ENCODE measurements at places on chromosomes 16 and 17.

GRCh38 chr17:21286066-21286770 lies 1.7 kb downstream of the MAP2K3 start:
- H3K4me3 ChIP-seq: peak overlapping the region; percentile 65
- peaks cover 2% of the 10 kb centered on the region for H3K36me3 ChIP-seq
- H3K27me3 ChIP-seq: no peaks in the 10 kb centered on the region
- DNase-seq: peak; percentile 50
- H3K27ac ChIP-seq: peak overlapping the region; percentile 90
- peaks cover 43% of the 10 kb centered on the region for H3K4me1 ChIP-seq

GRCh38 chr17:2926019-2926650 lies 129.9 kb downstream of the RAP1GAP2 start:
- no peaks in the 10 kb centered on the region for H3K36me3 ChIP-seq
- no peak overlapping the region for H3K27ac ChIP-seq
- no peak for DNase-seq
- H3K4me1 ChIP-seq: no peaks in the 10 kb centered on the region
- no peaks in the 10 kb centered on the region for H3K27me3 ChIP-seq
- no peak overlapping the region for H3K4me3 ChIP-seq

- H3K27me3 ChIP-seq: no peaks in the 10 kb centered on the region
- H3K27ac ChIP-seq: peak overlapping the region; percentile 13
- no peak for DNase-seq
- H3K4me1 ChIP-seq: peaks cover 26% of the 10 kb centered on the region
- no peaks in the 10 kb centered on the region for H3K36me3 ChIP-seq
Observed at GRCh38 chr16:14011001-14011400, 60.1 kb upstream of the MRTFB start.

DNA sequence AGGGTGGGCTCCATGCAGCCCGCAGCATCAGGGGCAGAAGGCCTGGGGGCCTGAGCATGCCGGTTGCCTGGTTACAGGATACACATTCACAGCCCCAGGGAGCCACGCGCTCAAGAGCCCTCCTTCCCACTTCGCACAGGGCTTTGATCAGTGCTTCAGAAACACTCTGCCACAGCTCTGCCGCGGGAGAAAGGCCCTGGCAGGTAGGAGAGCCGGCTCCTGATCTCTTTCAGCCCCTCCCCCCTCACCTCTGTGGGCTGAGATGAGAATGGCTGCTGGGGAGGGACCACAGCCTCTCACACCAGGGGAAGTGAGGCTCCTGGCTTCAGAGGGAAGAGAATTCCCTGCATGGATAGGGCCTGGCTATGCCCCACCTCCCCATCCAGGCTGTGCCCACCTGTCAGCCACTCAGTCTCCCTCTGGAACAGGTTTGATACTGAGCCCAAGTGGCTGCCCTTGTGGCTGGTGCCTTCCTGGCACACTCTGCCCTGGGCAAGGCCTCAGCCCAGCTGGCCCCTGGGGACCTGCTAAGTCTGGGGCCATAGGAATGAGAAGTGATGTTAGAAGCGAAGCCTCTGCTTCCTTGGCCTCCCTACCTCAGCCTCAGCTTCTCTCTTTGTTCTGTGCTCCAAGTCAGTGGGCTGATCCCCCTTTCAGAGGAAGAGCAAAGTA lies 8.6 kb downstream of the DOK4 start:
- H3K27me3 ChIP-seq: no peaks in the 10 kb centered on the region
- no peak overlapping the region for H3K27ac ChIP-seq

GRCh38 chr17:1908699-1909309 lies 79.0 kb downstream of the RPA1 start:
- H3K4me3 ChIP-seq: no peak overlapping the region
- no peak overlapping the region for H3K27ac ChIP-seq
- DNase-seq: peak; percentile 39

GRCh38 chr16:53945996-53946395 lies 242.0 kb downstream of the FTO start:
- H3K4me3 ChIP-seq: no peak overlapping the region
- H3K27me3 ChIP-seq: no peaks in the 10 kb centered on the region
- no peaks in the 10 kb centered on the region for H3K36me3 ChIP-seq
- DNase-seq: peak; percentile 5
- no peaks in the 10 kb centered on the region for H3K4me1 ChIP-seq
- H3K27ac ChIP-seq: no peak overlapping the region

DNA sequence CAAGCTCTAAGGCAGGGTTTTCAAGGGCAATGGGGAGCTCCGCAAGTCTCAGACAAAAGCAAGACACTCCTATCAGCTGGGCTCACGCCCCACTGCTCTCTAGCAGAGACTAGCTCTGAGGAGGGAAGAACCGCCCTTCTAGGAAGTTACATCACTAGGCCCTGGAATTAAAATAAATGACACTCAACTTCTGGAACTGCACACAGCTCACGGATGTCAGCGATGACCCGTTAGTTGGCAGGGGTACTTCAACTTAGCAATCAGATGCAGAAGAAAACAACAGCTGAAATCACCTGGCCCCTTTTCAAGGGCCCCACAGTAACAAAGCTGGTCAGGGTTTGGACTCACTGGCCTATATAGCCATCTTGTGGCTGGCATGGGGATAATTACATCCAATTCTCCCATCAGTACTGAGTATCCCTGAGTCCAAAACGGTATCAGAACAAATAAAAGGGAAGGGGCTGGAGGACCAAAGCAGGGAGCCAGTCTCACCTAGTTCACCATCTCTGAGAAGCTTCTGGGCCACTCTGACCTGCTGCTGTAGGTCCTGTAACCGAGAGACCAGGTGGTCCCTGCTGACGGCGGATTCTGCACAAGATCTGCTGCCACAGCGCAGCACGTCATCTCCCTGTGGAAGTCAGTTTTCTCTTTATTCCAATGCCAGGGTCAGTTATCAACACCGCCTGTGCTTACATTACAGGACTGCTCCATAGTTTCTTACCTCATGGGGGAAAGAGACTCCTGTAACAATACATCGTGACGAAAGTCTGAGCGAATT lies 22.2 kb downstream of the SERPINF1 start:
- DNase-seq: peak; percentile 8
- H3K4me3 ChIP-seq: no peak overlapping the region
- peaks cover 15% of the 10 kb centered on the region for H3K4me1 ChIP-seq
- H3K27me3 ChIP-seq: no peaks in the 10 kb centered on the region
- no peaks in the 10 kb centered on the region for H3K36me3 ChIP-seq
- no peak overlapping the region for H3K27ac ChIP-seq

DNA sequence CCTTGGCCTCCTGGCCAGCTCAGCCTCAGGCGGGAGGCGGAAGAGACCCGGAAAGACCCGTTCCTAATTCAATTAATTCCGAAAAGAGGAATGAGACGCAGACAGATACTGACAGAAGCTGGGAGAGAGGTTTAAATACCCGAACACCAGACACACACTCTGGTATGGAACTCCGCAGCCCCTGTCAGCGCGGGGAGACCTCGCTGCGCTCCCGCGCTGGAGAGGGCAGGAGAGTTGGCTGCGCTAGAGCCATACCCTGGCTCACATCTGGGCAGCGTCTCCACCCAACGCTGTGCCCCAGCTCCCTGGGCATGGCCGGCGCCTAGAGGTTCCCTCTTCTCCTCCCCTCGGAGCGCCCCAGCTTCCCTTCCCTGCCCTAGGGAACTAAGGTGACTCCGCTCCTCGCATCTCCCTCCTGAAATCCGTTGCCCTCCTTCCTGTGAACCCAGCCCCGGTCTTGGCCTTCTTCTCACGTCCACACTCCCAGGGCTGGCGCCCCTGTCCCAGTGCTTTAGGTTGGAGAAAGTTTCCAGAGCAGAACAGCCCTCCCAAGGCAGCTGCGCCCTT lies 8.0 kb downstream of the NEUROD2 start:
- H3K27me3 ChIP-seq: peaks cover 29% of the 10 kb centered on the region
- peaks cover 12% of the 10 kb centered on the region for H3K4me1 ChIP-seq
- no peak for DNase-seq
- no peak overlapping the region for H3K27ac ChIP-seq
- H3K4me3 ChIP-seq: no peak overlapping the region

GRCh38 chr17:66675273-66675990 lies 159.5 kb upstream of the CACNG5 start:
- H3K4me1 ChIP-seq: peaks cover 14% of the 10 kb centered on the region
- no peak overlapping the region for H3K4me3 ChIP-seq
- H3K27me3 ChIP-seq: no peaks in the 10 kb centered on the region
- H3K27ac ChIP-seq: 0 out of 2 replicates have a peak overlapping the region, but pooled peaks have one; percentile 61
- DNase-seq: no peak

GRCh38 chr17:66661411-66662256 lies 173.3 kb upstream of the CACNG5 start:
- DNase-seq: peak; percentile 69
- no peak overlapping the region for H3K27ac ChIP-seq
- H3K4me3 ChIP-seq: no peak overlapping the region

DNA sequence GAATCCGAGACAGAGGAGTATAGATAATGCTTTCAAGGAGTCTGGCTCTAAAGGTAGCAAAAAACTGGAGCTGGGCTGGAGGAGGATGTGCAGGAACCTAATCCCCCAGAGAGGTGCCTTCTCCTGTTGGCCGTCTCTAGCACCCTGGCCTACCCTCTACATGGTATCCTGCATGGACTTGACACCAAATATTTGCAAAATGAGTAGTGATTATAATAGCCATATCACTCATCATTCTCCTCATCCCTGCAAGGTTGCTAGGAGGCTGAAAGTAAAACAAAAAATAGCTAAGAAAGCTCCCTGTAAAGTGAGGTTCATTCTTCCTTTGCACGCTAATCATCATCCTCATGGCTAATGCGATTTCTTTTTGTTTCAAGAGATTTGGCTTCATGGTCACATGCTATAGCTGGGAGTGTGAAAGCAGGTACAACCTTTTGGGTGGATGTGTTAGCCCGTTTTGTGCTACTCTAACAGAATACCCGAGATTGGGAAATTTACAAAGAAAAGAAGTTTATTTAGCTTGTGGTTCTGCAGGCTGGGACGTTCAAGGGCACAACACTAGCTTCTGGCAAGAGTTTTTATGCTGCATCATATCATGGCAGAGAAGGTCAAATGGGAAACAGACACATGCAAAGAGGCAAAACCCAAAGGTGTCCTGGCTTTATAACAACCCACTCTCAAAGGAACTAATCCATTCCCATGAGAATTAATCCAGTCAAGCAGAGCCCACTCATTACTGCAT lies 27.1 kb upstream of the CIITA start:
- no peak overlapping the region for H3K4me3 ChIP-seq
- no peak overlapping the region for H3K27ac ChIP-seq
- H3K4me1 ChIP-seq: no peaks in the 10 kb centered on the region
- DNase-seq: no peak
- H3K27me3 ChIP-seq: peaks cover 10% of the 10 kb centered on the region

GRCh38 chr16:20611975-20612481 lies 35.9 kb upstream of the ACSM2B start:
- H3K27me3 ChIP-seq: peaks cover 20% of the 10 kb centered on the region
- no peaks in the 10 kb centered on the region for H3K36me3 ChIP-seq
- DNase-seq: no peak
- no peaks in the 10 kb centered on the region for H3K4me1 ChIP-seq
- H3K4me3 ChIP-seq: no peak overlapping the region

- no peaks in the 10 kb centered on the region for H3K27me3 ChIP-seq
- H3K4me3 ChIP-seq: no peak overlapping the region
- H3K36me3 ChIP-seq: no peaks in the 10 kb centered on the region
- H3K27ac ChIP-seq: no peak overlapping the region
- H3K4me1 ChIP-seq: no peaks in the 10 kb centered on the region
Observed at GRCh38 chr17:49747632-49748031, 16.3 kb downstream of the FAM117A start.

- no peak overlapping the region for H3K4me3 ChIP-seq
- no peak for DNase-seq
- H3K36me3 ChIP-seq: no peaks in the 10 kb centered on the region
- H3K4me1 ChIP-seq: no peaks in the 10 kb centered on the region
- H3K27me3 ChIP-seq: peaks cover 2% of the 10 kb centered on the region
Observed at GRCh38 chr16:74275031-74275636, 21.5 kb upstream of the PSMD7 start.

DNA sequence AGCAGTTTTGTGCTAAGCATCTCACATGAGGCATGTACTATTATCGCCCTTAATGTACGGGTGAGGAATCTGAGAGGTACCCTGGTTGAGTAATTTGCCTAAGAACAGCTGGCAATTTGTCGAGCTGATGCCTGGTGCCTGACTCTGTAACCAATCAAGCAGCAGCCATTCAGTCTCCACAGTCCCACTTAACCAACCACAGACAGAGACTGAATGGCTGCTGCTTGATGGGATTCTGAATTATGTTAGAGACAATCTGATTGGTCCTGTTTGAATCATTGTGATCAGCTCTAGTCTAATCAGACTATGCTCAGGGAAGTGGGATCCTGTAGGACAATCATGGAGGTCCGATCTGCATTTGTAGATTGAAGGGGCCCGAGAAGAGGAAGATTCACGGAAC lies 447.0 kb downstream of the SHISA9 start:
- no peaks in the 10 kb centered on the region for H3K4me1 ChIP-seq
- no peak for DNase-seq
- no peaks in the 10 kb centered on the region for H3K27me3 ChIP-seq
- no peaks in the 10 kb centered on the region for H3K36me3 ChIP-seq
- H3K27ac ChIP-seq: no peak overlapping the region

DNA sequence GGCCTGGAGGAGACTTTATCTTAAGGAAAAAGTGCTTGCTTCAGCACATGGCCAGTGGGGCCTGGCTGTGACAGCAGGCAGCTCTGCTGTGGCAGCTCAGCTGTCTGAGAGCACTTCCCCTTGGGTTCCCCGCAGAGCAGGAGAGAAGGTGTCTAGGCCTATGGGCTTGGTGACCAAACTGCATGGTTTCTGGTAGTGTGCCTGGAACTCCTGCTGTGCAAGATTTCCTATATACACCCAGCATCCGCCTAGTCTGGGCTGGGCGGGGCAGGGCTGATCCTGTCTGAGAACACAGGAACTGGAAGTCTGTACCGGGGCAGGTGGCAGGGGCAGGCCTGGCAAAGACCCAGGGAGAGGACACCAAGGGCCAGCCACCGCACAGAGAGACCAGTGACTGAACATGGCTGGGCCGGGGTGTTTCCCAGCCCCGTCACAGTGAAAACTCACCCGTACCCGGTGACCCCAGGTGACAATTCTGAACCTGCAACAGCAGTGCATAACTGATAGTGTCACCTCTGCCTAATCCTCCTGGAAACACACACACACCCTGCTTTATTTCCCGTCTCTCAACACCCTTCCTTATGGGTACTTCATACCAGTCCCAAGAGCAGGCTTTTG lies 39.3 kb downstream of the CHD9 start:
- peak overlapping the region; percentile 9 for H3K27ac ChIP-seq
- DNase-seq: no peak
- no peaks in the 10 kb centered on the region for H3K27me3 ChIP-seq
- H3K36me3 ChIP-seq: no peaks in the 10 kb centered on the region
- peaks cover 9% of the 10 kb centered on the region for H3K4me1 ChIP-seq

DNA sequence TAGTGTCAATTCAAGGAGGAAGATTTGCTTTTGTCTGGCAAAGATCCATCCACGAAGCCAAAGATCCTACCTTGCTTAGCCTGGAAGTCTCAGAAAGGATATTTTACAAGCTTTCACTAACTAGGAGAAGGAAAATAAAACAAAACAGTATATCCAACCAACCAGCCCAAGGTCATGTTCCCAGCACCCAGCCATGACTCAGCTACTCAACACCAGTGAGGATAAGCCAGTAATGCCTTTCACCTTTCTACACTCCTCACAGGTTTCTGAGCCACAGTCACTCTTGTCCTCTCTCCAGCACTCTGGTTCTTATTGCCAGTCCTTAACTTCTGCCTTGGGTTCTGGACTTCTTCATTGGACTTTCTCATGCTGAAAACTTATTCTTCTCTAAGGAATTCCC lies 116.2 kb downstream of the CDH11 start:
- no peaks in the 10 kb centered on the region for H3K4me1 ChIP-seq
- H3K27me3 ChIP-seq: no peaks in the 10 kb centered on the region
- no peak overlapping the region for H3K4me3 ChIP-seq
- H3K27ac ChIP-seq: no peak overlapping the region
- DNase-seq: no peak
- H3K36me3 ChIP-seq: no peaks in the 10 kb centered on the region

- H3K36me3 ChIP-seq: no peaks in the 10 kb centered on the region
- no peaks in the 10 kb centered on the region for H3K27me3 ChIP-seq
- no peak overlapping the region for H3K27ac ChIP-seq
- H3K4me3 ChIP-seq: no peak overlapping the region
Observed at GRCh38 chr16:88502371-88502770, 49.3 kb downstream of the ZFPM1 start.
